GM23338 (cell line): ENCODE measurements at places on chromosomes 2 and 18.
A peak's percentile ranks its signal among the peaks of the same experiment; 100 is the strongest.

DNA sequence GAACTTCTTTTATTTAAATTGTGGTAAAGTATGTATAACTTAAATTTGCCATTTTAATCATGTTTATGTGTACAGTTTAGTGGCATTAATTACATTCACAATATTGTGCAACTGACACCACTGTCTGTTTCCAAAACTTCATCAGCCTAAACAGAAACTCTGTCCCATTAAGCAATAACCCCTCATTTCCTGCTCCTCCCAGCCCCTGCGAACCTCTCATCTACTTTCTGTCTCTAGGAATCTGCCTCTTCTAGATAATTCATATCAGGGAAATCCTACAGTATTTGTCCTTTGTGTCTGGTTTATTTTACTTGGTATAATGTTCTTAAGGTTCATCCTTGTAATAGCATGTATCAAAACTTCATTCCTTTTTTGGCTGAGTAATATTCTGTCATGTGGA is 75.1 kb downstream of the BOLA3 start:
- DNase-seq, result no peak

DNA sequence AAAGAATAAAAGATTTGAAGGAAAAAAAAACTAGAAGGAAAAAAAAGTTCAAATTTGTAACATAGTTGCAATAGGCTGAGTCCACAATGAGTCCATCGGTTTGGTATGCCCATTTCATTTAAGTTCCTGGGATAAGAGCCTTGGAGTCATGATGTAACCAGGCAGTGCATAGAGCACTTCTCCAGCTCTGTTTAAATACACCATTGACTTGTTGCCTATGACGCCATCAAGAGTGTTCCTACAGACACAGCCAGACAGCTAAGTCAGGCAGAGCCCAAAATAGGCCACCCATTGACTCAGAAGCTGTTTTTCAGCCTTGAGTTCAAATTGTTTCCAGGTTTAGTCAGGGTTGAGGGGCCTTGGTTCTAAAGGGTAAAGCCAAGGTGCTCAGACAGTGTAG is 44.9 kb downstream of the SOCS6 start:
- DNase-seq, result no peak

GRCh38 chr18:45517181-45517741 is 98.0 kb upstream of the SLC14A2 start:
- DNase-seq, result no peak

DNA sequence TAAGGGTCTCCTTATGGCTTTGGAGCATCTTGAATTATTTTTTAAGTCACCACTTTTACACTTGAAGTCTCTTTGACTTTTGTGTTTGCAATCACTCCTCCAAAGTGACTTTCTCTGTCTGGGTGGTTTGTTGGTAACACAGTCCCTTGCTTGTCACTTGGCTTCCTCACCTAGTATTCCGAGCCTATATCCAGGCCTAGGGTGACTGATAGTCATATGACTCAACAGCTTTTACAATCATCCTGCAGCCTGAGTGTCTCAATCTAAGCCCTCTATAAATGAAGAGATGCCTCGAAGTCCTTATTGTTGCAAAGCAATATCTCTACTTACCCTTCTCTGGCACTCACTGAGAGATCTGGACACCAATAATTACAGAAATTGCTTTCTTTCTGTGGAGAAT is 53.9 kb upstream of the SETBP1 start:
- no peak for DNase-seq

DNA sequence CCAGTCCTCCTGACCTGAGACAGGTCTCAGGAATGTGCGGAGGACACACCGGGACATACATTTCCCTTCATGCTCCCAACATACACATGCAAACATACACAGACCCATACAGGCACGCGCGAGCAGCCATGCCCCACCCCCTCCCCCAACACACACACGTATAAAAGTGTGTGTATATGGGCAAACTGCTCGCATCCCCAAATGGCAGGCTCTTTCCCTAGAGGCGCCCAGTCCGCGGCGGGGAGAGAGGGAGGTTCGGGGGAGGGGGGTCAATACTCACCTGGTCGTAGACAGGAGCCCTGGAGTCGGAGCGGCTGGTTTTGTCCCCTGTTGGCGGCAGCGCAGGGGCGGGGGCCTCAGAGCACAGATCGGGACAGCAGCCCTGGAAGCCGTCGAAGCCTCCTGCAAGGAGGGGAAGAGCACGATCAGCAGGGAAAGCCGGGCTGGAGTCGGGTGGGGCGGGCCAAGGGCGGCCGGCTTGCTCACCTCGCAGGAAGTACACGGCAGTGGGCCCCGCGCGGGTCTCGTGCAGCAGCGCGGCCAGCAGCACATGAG is 682 bp downstream of the DUSP2 start:
- DNase-seq, result peak; percentile 45

DNA sequence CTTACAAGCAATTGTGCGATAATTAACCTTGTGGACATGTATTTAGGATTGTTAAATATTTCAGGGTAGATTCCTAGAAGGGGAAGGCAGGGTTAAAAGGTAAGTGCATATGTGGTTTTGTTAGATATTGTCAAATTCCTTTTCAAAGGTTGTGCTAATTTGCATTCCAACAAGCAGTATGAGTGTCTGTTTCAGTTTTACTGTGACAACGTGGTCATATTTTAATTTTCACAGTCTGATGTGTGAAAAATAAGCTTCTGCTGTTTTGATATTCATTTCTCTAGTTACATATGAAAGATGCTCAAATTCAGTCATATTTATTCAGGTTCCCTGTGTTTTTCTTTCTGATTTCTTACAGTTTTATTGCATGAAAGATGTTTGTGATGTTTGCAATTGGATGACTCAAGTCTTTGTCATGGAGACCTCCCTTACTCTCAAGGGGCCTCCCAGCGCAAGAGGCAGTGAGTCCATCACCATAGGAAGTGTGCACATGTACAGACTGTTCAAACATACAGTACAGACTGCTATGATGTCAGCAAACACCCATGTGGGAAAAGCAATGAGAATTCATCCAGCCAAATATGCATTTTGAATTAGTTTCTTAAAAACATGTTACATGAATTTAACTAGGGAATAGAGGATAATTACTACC is 310.8 kb downstream of the GALR1 start:
- no peak for DNase-seq

GRCh38 chr2:63796366-63796765 is 45.3 kb upstream of the UGP2 start:
- DNase-seq, result no peak

GRCh38 chr2:124250433-124250832 is 225.3 kb downstream of the CNTNAP5 start:
- peak; percentile 5 for DNase-seq

DNA sequence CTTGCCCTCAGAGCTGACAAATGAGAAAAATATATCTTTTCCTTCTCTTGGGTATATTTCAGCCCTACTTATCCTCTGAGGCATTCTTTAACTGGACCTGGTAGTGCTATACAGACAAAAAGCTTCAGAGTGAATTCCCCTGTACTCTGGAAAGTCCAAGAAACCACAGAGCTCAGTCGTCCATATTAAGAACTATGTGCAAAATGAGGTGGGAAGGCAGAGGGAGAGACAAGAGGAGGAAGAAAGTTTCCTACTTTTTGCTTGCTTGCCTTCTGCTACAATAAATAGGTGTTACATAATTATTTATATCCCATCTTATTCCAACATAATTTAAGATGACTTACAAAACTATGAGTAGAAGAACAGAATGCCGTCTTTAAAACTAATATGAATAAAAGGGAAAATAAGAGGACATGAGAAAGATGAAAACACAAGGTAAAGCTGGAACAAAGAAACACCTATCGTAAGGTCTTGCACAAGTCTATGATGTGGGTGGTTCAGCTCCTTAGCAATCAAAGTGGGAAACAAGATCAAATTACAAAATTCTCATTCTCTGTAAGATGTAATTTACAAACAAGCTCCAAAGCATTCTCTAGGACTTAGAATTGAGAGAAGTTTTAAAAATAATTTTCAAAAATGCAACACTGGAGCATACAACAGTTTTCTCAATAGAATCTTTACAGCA is 97.9 kb downstream of the BAZ2B start:
- peak; percentile 16 for DNase-seq

DNA sequence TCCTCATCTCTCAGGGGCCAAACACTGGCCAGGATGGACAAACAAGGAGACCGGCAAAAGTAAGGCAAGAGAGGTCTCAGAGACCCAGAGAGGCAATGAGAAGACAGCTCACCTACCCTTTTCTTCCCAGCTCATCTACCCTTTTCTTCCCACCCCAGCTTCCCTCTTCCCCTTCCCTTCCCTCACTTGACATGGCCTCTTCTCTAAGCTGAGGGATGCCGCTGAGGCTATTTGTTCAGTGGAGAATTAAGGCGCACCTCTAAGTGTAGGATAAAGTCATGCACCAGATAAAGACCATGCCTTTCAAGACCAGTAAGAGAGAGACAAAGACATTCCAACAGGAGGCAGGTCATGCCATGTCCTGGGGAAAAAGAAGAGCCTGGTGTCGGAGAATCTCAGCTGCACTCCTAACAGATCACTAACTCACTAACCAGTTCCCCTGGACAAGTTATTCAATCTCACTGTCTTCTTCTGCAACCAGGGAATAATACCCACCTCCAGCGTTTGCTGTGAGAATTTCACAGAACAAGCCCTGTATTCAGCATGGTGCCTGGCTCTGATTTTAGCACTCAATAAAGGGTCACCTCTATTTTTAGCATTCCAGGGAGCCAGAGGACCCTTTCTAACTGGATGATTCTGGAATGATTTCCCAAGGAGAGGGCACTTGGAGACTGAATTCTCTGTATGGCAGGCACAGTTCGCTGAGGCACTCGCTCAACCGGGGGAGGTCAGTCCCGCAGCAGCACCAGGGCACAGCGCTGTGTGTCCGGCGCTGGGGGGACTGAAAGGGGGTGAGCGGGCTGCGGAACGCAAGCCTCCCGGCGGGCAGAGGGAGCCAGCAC is 3.0 kb upstream of the FOSL2 start:
- DNase-seq, result peak; percentile 47

DNA sequence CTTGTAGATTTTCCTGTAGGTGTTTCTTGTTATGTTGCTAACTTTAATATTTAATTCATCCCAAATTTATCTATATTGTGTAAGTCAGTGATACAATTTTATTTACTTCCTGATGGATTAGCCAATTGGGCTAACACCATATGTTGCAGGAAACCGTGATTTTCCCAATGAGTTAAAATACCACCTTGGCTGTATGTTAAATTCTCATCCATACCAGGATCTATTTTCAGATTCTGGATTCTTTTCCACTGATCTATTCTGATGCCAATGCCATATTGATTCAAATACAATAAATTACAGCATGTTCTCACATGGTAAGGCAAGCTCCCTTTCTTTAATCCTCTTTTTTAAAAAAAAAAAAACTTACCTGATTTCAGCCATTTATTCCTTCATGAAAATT is 85.8 kb upstream of the DNAJC10 start:
- no peak for DNase-seq

GRCh38 chr2:139798391-139798790 is 1018.2 kb upstream of the NXPH2 start:
- no peak for DNase-seq

GRCh38 chr2:208294482-208295024 is 28.5 kb downstream of the PIKFYVE start:
- no peak for DNase-seq

DNA sequence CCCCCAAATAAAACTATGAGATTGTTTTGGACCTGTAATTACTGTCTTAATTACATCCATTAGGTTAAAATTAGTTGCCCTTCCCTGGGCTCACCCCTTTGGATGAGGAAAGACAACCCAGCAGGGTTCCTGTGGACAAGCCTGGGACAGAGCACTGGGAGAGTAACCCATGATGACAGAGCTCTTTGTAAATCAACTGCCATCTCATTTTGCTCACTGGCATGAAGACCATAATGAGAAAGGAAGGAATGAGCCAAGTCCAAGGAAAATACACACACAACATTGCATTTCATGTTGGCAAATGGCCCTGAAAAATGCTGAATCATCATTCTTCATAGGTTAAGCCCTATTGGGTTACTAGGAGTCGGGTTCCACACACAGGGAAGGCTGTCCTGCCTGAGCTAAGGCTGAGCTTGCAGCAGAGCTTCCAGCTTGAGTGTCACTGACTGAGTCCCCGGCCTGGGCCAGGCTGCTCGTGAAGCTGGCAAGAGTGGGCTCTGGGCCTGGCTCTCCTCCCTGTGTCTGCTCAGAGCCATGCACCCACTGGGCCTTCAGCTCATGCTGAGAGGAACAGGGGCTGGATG is 94.1 kb upstream of the ACAA2 start:
- DNase-seq, result no peak

- no peak for DNase-seq
Measured at GRCh38 chr2:149579972-149580882, 7.3 kb downstream of the MMADHC start.

- peak; percentile 39 for DNase-seq
Measured at GRCh38 chr18:76503649-76504386, 8.8 kb upstream of the ZNF516 start.

DNA sequence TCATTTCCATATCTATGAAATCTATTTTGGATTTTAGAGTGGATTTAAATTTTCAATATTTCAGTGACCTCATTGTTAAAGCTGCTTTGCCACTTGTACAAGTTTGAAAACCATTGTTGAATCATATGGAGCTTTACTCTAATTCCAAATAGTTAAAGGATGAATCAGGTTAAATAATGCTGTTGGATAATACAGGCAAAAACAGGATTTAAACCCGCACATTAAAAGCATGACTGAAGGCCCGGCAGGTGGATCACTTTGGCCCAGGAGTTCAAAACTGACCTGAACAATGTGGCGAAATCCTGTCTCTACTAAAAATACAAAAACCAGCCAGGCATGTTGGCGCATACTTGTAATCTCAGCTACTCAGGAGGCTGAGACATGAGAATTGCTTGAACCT is 68.3 kb downstream of the RIF1 start:
- no peak for DNase-seq

- no peak for DNase-seq
Measured at GRCh38 chr2:67825476-67825875, 237.3 kb downstream of the C1D start.

DNA sequence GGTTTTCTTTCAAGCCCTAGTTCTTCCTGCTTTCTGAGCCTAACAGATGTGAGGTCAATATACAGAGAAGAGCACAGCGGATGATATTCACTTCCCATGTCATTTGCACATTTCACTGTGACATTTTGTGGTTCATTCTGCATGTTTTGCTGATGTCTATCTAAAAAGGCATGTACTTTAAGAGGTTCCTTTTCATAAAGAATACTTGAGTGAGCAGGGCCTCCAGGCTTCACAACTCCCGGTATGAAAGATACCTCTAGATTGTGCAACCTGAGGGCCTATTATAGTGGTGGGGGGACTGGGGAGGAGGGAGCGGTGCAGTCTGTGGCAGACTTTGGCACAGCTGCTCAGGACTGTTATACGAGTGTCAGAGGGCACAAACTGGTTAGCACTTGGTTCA is 54.6 kb downstream of the CPO start:
- no peak for DNase-seq

GRCh38 chr2:147232225-147232669 is 612.6 kb upstream of the ACVR2A start:
- DNase-seq, result no peak

DNA sequence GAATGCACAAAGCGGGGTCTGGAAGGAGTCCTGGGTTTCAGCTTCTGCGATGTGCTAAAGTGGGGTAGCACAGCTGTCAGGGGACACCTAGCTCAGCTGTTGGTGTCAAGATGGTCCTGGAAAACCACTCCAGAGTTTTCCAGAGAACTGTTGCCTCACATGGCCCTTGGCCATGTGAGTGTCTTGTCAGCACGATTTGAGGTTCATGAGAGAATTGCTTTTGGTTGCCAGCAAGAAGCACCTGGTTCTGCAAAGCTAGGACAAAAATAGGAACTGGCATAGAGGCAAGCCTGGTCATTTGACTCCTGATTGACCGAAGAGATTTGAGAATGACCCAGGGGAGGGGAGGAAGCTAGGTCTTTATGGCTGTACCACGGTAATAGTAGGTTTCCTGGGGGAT is 50.4 kb upstream of the CTLA4 start:
- DNase-seq, result no peak
